Iris pigment epithelial cell (primary cell): ENCODE measurements at places on chromosomes 1 and 21.

- peak; percentile 67 for DNase-seq
Measured at GRCh38 chr1:156894711-156895454, 1.4 kb downstream of the PEAR1 start.

DNA sequence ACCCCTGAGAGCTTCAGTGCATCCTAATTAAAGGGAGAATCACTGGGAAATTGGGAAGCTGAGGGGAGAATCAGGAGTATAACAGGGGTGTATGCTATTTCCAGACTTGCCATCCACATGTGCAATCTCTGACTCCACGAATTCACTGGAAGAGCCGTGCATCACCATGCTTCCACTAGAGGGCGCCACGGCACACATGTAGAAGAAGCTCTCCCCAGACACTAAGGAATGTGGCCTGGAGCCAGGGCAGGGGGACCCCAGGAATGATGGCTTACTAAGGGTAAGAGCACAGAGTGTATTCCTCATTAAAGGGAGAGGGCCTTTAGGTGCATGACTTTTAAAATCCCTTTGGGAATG, 81.5 kb downstream of the ABCA4 start:
- peak; percentile 77 for DNase-seq

- DNase-seq: no peak
Measured at GRCh38 chr1:42319871-42320484, 15.1 kb downstream of the FOXJ3 start.

DNA sequence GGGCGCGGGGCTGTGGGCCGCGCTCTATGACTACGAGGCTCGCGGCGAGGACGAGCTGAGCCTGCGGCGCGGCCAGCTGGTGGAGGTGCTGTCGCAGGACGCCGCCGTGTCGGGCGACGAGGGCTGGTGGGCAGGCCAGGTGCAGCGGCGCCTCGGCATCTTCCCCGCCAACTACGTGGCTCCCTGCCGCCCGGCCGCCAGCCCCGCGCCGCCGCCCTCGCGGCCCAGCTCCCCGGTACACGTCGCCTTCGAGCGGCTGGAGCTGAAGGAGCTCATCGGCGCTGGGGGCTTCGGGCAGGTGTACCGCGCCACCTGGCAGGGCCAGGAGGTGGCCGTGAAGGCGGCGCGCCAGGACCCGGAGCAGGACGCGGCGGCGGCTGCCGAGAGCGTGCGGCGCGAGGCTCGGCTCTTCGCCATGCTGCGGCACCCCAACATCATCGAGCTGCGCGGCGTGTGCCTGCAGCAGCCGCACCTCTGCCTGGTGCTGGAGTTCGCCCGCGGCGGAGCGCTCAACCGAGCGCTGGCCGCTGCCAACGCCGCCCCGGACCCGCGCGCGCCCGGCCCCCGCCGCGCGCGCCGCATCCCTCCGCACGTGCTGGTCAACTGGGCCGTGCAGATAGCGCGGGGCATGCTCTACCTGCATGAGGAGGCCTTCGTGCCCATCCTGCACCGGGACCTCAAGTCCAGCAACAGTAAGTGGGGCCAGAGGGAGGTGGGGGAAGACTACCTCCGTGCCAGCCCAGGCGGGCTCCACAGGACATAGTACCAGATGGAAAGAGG, 808 bp downstream of the MAP3K21 start:
- peak; percentile 15 for DNase-seq
